ENCODE measurements at places on chromosomes 13 and 19.

GRCh38 chr19:38452430-38453366 lies 19.2 kb downstream of the RYR1 start:
- DNase-seq = peak; percentile 28

- no peak for DNase-seq
Measured at GRCh38 chr19:10763411-10763810, 45.5 kb downstream of the DNM2 start.

GRCh38 chr19:17333611-17334413 lies 843 bp downstream of the ANO8 start:
- peak; percentile 85 for DNase-seq

- DNase-seq = no peak
Measured at GRCh38 chr13:37168926-37169325, 63.5 kb upstream of the CSNK1A1L start.

- no peak for DNase-seq
Measured at GRCh38 chr19:31781542-31781941, 432.3 kb upstream of the TSHZ3 start.

DNA sequence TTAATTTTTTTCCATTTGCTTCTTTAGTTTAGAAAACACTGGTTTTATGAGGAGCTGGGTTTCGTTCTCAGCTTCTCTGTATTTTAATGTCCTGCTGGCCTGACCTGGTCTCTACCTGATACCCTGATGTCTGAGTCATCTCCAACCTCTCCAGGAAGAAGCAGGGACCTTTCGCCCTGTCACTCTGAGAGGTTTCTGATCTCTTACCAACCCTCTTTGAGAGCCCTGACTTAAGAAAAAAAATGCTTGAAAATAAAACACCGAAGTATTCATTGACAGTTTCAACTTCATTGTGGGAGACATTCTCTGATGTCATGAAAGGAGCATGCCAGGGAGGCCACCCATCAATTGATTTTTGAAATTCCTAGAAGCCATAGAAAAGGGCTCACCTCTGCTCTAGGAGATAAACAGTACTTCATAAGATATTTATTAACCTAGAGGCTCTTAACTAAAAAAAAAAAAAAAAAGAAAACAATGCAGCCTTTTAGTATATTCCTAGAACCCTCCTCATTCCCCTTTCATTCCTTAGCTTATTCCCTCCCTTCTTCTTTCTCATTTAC lies 234.8 kb downstream of the ENOX1 start:
- no peak for DNase-seq

- no peak for DNase-seq
Measured at GRCh38 chr19:15779756-15780476, 7.5 kb upstream of the OR10H5 start.

- DNase-seq = no peak
Measured at GRCh38 chr13:112362021-112362420, 14.1 kb upstream of the SPACA7 start.

DNA sequence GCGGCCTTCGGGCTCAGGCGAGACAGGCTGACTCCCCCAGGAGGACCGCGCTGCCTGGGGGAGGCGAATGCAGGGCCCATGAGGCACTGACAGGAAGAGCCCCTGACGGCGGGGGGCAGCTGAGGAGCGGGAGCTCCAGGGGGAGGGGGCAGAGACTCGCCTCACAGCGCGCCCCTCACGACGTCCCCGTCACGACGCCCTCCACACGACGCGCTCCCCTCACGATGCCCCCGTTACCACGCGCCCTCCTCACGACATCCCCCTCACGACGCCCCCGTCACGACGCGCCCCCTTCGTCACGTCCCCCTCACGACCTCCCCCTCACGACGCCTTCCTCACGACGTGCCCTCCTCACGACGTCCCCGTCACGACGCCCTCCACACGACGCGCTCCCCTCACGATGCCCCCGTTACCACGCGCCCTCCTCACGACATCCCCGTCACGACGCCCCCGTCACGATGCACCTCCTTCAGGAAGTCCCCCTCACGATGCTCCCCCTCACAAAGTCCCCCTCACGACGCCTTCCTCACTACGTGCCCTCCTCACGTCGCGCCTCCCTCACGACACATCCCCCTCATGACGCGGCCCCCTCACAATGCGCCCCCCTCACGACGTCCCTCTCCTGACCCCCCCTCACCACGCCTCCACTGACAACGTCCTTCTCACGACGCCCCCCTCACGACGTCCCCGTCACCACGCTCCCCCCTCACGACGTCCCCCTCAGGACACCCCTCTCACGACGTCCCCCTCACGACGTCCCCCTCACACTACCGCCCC lies 99.6 kb downstream of the ING1 start:
- no peak for DNase-seq

GRCh38 chr19:6209680-6210079 lies 70.1 kb downstream of the MLLT1 start:
- DNase-seq = no peak

- no peak for DNase-seq
Measured at GRCh38 chr13:99909097-99909835, 62.3 kb downstream of the ZIC5 start.

GRCh38 chr13:75855216-75855615 lies 219.1 kb downstream of the LMO7 start:
- DNase-seq = no peak

DNA sequence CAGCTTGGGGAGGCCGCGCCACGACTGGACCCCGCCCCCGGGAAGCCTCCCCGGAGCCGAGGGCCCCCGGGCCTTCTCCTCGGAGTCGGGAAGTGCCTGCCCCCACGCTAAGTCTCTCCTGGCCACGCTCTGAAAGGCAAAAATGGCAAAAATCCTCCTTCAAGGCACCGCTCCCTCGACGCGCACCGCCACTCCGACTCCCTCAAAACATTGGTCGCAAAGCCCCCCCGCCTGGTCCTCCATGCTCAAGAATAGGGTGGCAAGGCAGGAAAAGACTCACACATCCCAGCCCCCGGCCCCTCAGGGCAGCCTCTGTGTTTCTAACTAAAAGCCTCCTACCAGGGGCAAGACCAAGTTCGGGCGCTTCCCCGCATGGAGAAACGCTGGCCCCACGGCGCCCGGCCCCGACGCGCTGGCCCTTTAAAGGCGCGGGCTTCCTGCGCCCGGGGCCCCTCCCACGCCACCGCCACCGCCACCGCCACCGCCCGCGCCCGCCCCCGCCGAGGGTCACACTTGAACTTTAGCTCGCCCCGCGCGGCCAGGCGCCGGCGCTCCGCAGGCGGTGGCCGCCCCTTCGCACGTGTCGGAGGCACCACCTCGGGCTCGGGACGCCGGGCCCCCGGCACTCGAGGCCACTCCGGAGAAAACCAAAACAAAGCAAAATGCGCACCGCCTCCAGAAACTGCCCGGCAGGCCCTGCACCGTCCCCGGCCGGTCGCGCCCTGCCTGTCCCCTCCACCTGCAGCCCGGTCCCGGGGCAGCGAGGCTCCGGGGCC lies 1.9 kb downstream of the FOXO1 start:
- DNase-seq = peak; percentile 75

- no peak for DNase-seq
Measured at GRCh38 chr13:49657241-49657641, 28.9 kb downstream of the ARL11 start.

- DNase-seq = peak; percentile 97
Measured at GRCh38 chr19:40444000-40444824, at the start of gene SERTAD3. Gene SERTAD3, minus strand, starts transcription at chr19:40444335. Its CDS starts 2,255 bp downstream, at chr19:40442080.

DNA sequence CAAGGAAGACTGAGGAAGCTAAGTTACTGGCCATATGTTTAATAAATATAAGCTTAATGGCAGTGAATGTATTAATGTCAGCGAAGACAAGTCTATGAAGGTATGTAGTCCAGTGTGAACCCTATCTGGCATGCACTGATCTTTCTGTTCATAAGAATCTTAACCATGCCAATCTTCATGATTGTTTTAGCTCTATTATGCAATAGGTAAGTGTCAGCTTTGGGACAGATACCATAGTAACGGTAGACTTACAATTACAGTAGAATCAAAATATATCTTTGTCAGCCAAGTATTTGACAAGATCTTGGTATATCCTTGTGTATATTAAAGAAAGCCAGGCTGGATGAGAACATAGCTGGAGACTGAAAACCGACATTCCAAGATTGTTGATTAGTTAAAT lies 428.5 kb downstream of the SPRY2 start:
- no peak for DNase-seq

DNA sequence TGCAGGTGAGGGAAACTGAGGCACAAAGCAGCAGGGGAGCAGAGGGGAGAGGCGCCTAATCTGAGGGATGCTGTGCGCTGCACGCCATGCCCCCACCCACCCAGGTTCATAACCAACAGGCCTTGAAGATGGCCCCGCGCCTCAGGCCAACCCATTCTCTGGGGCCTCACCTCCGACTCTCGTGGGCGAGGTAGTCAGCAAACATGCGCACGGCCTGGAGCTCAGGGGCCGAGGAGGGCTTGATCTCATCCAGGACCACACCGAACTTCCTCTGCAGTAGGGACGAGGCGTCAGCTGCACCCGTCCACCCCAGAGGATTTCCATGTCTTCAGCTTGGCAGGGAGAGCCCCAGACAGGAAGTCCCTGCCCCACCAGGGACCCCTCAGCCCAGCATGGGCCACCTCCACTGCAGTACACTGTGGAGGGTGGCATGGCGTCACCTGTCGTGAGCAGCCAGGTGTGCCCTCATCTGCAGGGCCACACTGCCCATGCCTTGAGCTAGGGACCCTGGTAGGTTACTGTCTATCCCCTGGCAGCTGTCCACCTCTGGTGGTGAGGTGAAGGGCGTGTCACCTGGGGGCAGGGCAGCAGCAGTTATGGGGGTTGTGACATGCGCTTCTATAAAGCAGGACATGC lies 8.3 kb downstream of the COPE start:
- no peak for DNase-seq

- DNase-seq = no peak
Measured at GRCh38 chr19:14346279-14346678, 35.0 kb upstream of the ADGRE5 start.

- DNase-seq = no peak
Measured at GRCh38 chr13:44336934-44337333, 36.7 kb upstream of the SERP2 start.

DNA sequence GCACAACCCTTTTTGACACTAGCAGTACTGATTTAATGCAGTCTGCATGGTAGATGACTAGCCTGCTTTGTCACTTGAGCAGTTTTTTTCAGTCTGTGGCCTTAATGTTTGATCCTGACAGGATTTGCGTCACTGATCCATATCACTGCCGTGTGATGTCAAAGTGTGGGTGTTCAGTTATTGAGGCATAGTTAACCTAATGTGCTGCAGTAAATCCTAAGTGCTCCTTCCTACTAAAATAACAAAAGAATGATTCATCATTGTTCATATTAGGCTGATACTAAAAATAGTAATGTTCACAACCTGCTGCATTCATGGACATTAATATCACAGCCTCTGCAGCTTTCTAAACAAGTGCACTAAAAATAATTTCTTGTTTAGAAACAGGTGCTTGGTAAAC lies 121.9 kb upstream of the MLNR start:
- no peak for DNase-seq

GRCh38 chr13:28306325-28306724 lies 168.0 kb downstream of the PAN3 start:
- no peak for DNase-seq

GRCh38 chr13:28268800-28269223 lies 130.5 kb downstream of the PAN3 start:
- no peak for DNase-seq

GRCh38 chr13:76414320-76414719 lies 471.9 kb downstream of the KCTD12 start:
- DNase-seq = no peak

- peak; percentile 58 for DNase-seq
Measured at GRCh38 chr19:40799558-40800338, 757 bp downstream of the EGLN2 start.

- no peak for DNase-seq
Measured at GRCh38 chr19:15550929-15551292, 42.6 kb downstream of the CYP4F22 start.

- peak; percentile 91 for DNase-seq
Measured at GRCh38 chr19:41531438-41532311, 44.3 kb upstream of the CEACAM21 start.

DNA sequence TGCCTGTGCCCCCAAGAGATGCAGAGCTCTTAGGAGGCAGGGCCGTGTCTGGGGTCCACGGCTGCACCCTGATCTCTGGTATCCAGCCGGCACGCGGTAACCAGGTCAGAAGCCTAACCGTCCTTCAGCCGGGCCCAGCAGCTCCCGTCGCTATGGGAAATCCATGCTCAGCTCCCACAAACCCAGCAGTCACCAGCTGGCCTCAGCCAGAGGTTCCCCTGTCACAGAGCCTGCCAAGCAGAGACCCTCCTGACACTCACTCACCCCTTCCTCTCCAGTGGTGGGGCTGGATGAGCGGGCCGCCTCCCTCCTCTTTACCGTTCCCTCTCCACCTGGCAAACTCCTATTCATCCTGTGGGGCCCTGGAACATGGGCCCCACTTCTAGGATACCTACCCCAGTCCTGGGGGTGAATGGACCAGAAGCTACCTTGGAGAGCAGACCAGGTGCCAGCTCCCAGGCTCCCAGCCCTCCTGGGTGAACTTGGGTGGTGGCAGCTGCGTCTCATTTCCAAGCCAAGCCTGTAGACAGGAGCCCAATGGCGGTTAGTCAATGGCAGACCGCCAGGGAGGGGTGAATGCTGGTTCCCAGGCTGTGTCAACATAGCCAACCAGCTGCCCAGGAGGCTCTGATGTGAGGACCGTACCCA lies 21.4 kb upstream of the TCF3 start:
- no peak for DNase-seq

DNA sequence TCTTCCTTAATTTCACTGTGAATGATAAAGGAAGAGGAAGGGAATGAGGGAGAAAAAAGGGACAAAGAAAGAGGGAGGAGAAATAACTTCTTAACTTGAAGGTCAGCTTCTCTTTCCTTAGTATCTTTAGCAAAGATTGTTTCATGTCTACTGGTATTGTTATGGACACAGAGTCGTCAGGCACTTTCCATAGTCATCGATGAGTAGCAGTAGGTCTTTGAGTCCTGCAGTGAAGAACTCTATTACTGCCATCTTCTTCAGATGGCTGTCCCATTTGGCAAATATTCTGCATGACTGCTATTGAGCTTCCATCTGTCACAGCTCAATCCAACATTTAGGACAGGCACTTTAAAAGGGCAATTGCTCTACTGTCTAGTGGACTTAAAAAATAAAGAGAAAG lies 2463.1 kb downstream of the PCDH9 start:
- DNase-seq = no peak

- DNase-seq = peak; percentile 69
Measured at GRCh38 chr19:33143897-33144405, 12.0 kb downstream of the WDR88 start.

DNA sequence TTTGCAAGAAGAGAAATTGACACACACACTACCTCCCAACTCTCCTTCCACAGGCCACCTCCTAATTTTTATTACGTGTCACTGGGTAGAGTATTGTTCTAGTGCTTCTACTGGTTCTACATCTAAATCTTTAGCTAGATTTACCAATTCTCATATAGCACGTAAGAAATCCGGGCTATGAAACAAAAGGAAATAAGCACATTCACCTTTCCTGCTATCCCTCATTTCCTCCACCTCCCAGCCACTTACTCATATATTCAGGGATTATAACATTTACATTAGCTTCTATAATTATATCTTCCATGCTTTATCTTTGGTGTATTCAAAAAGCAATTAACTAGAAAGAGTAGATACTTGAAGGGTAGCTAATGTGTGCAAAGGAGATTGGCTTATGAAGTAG lies 39.7 kb downstream of the USP12 start:
- DNase-seq = no peak

Data from activated naive CD4-positive, alpha-beta T cell treated with anti-CD3 and anti-CD28 coated beads, Interleukin-2, amount 10 ng/mL, durations not matched to agents 7 days and 5 days (primary cell).